ENCODE measurements at places on chromosomes 11 and 22.

DNA sequence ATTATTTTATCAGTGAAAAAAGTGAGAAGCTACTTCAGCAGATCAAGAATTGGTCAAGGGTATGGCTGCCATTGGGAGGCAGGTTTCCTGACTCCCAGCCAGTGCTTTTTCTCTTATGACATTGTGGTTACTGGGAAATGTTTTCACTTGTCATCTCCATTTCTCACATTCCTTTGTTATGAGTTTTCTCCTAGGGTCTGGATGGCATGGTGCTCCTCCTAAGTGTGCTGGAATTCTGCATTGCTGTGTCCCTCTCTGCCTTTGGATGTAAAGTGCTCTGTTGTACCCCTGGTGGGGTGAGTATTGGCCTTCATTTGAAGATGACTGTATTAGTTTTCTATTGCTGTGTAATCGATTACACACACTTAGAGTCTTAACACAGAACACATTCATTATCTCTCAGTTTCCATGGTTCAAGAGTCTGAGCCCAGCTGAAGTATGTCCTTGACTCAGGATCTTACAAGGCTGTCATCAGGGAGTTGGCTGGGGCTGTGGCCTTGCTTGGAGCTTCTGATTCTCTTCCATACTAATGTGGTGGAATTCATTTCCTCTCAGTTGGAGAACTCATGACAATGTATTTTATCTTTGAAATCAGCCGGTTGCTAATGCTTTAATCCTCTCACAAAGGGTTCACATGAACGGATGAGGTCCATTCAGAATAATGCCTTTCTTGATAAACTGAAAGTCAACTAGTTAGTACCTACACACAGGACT lies 21.0 kb upstream of the MS4A6E start:
- no peak for DNase-seq

GRCh38 chr22:22924369-22925145 lies 36.9 kb downstream of the IGLL5 start:
- no peak for DNase-seq

- no peak for DNase-seq
These were observed 56.2 kb upstream of the RCN1 start for GRCh38 chr11:32034680-32035079.

DNA sequence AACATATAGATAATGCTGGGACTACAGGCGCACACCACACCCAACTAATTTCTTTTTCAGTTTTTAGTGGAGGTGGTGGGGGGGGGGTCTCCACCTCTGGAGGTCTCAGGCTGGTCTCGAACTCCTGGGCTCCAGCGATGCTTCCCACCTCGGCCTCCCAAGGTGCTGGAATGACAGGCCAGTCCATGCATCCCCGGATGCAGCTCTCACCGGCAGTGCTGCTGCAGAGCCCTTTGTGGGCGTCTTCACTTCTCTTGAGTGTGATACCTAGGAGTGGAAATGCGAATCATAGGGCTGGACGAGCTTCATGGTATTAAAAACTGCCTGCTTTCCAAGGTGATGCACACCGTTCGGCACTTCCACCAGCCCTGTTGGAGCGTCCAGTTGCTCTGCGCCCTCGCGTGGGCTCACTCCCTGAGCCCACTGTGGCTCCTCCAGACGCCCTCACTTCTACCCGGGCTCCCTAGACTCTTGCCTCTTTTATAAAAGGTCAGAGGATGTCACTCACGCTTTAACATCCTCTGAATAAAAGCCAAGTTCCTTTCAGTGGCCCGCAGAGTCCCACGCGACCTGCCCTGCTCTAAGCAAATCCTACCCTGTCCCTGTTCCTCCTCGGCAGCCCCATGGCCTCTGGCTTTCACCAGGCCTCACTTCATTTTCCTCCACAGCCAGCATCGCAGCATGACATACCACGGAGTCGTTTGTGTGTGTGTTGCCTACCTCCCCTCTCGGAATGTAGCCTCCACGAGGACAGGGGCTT lies 837 bp upstream of the BID start:
- no peak for DNase-seq

GRCh38 chr22:47920380-47920959 lies 1158.0 kb downstream of the TBC1D22A start:
- no peak for DNase-seq

DNA sequence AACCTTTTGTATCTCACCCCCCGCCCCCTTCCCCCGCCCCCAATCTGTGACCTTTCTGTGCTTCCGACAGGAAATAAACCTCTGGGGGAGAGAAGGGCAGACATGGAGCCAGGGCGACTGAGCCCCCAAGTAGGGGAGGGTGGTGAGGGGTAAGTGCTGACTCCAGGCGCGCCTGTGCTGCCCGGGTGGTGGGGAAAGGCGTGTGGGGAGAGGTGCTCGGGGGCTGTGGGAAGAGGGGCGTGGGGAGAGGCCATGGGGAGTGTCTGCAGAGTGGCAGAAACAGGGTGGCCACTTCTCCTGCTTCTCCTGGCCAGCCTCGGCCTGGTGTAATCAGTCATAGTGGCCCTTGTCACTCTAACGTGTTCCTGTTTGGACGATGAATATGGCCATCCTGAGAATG lies 8.0 kb downstream of the SLC16A8 start:
- no peak for DNase-seq

DNA sequence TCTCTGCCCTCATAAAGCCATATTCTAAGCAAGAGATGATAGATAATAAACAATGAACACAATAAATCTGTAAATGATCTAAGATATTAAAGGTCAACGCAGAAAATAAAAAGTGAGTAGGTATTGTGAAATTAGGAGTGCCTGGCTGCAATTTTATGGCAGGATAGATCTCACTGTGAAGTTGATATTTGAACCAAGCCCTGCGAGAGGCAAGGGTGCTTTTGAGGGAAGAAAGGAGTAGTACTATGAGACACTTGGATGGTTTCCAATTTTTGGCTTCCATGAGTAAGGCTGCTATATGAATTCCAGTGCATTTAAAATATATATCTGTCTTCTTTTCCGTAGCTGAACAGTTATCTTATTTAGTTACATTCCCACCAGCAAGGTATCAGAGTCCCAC lies 720.0 kb upstream of the CNTN5 start:
- no peak for DNase-seq

DNA sequence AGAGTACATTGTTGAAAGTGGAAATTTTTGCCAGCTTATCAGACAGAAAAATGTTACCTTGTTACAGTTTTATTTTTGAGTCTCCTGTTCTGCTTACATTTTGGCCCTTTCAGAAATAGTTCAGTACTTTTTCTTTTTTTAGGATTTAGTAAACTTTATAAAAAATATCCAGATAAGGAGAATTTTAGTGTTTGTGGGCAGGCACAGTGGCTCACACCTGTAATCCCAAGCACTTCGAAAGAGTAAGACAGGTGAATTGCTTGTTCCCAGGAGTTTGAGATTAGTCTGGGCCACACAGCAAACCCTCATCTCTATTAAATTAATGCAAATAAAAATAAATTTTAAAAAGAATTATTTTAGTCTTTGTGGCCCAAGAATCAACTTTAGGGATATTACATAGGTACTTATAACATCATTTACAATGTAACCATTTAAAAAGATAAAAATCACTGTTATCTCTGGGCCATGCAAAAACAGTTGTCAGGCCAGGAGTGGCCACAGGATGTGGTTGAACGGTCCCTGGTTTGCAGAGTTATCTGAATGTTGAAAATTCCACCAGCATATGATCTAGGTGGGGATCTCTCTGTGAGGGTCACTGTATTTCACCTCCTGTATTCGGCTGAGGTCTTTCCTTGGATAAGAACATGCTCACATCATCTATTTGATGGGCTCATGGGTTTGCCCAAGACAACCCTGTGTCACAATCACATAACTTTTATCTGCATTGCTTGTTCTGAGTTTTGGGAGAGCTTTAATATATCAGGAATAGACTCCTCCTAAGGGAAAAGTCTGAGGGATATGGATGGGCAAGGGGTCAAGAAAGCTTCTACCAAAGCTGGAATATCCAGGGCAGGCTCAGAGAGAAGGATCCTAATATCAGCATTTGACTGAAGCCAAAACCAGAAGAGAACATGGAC lies 91.5 kb downstream of the GGTLC2 start:
- no peak for DNase-seq

GRCh38 chr22:19879643-19879991 lies 24.9 kb upstream of the GNB1L start:
- DNase-seq, result no peak

DNA sequence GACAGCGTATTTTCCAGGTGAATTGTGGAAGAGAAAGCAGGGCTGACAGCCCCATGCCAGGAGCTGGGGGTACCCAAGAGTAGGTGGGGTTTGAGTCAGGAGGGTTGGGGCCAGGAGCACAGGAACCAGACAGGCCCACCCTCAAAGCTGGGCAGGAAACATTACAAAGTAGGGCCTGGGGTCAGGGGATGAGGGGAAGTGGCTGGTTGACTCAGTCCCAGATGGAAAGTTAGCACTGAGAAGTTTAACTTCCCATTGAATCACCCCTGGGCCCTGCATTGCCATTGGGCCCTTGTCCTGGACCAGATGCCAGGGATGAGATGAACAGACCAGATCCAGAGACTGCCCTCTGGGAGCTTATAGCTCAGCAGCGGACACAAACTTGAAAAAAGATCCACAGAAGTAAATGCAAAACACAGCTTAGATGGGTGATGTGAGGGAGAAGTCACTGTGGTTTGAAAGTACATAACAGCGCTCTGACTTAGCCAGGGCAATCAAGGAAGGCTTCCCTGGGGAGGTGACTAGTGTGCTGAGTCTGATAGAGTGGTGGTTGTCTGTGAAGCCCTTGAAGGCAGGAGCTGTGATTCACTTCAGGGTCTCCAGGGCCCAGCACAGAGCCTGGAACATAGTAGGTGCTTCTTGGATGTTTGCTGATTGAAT lies 2.2 kb downstream of the MAFF start:
- no peak for DNase-seq

GRCh38 chr11:70836071-70836470 lies 416.3 kb downstream of the SHANK2 start:
- DNase-seq, result no peak

DNA sequence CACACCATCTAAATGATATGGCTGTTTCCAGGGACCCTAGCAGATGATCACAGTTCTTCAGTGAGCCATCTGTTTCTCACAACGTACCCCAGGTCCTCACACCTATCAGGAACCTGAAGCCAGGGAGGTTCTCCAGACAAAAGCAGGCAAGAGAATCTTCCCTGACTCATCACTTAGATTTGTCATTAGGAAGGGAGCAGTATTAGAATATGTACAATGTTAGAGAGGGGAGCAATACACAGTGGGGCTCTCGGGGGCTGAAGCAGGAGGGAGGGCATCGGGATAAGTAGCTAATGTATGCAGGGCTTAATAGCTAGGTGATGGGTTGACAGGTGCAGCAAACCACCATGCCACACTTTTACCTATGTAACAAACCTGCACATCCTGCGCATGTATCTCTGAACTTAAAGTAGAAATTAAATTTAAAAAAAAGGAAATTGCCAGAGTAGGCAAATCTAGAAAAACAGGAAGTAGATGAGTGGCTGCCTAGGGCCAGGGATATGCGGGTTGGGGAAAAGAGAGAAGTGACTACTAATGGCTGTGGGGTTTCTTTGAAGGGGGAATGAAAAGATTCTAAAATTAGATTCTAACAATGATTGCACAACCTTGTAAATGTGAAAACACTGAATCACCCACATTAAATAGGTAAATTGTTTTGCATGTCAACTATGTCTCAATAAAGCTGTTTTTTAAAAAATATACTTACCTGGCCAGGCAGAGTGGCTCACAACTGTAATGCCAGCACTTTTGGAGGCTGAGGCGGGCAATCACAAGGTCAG lies 14.4 kb downstream of the C22orf42 start:
- no peak for DNase-seq

GRCh38 chr11:68449951-68450350 lies 10.6 kb upstream of the PPP6R3 start:
- DNase-seq, result no peak

DNA sequence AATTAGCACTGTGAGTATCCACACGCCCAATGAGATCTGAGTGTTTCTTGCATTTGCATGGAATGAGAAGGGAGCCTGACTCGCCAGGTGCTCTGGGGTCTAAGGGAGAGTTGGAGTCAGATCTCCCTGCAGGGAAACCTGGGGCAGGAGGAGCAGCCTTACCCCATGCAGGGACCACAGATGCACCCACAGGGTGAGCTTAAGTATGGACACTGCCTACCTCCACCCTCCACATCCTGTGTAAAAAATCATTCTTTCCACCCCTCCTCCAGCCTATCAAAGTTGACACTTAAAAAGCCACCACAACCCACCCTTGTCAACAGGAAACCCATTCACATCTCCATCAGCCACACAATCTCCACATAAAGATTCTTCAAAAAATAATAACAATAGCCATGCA lies 67.0 kb upstream of the IGLL5 start:
- no peak for DNase-seq

GRCh38 chr22:23497016-23497885 lies 82.8 kb downstream of the IGLL1 start:
- DNase-seq, result no peak

- DNase-seq, result no peak
These were observed 16.4 kb upstream of the UPK3A start for GRCh38 chr22:45268167-45268957.

- DNase-seq, result no peak
These were observed 94.3 kb upstream of the ZC3H12C start for GRCh38 chr11:109998921-109999320.

DNA sequence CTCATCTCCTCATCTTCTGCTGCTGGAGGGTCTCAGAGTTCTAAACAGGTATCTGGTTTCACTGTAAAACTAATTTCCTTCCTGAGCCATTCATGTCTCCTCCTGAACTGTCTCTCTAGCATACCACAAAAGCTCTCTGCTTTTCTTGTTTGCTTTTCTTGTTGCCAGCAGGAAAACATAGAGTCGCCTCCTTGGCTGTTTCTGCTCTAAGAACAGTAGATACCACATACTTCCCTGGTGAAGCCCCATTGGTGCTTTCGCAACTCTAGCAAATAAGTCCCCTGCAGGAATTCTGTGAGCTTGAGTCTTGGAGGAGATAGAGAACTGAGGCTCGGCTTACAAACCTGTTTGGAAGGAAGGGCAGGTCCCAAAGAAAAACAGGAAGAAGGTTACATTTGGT lies 7.0 kb downstream of the DIXDC1 start:
- DNase-seq, result no peak

- DNase-seq, result no peak
These were observed 37.9 kb upstream of the PRR5 start for GRCh38 chr22:44664149-44664548.

DNA sequence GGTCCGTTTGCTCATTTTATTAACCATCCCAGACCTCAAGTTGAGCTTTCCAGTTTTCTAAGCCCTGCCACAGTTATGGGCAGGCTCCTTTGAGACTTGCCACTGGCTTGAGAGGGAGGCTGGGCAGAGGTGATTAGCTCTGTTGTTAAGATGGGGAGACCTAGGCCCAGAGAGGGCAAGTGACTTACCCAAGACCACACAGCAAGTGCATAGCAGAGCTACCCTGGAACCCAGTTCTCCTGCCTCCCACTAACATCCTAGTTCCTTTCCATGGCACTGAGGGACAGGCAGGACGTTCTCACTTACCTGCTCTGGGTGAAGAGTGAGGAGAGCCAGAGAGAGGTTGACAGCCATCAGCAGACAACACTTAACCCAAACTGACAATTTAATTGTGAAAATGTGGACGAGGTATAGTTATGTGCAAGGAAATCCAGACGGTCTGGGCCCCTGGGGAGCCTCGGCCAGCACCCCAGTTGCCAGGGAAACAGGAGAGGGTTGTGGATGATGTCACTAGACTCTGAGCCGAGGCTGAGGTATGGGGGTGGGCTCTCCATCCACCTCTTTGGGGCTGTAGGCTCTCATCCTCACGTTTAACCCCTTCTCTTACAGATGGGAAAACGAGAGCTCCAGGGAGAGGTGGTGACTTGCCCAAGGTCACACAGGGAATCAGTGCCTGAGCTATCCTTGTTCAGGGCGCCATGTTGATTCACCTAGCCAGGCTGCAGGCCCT lies 12.3 kb upstream of the WNT11 start:
- no peak for DNase-seq

- DNase-seq, result no peak
These were observed 330.2 kb upstream of the B3GAT1 start for GRCh38 chr11:134742224-134742612.

GRCh38 chr11:106594751-106595351 lies 423.4 kb downstream of the GUCY1A2 start:
- DNase-seq, result no peak
